Neural progenitor cell (in vitro differentiated cells): ENCODE measurements at places on chromosomes 3 and 15.
A peak's percentile ranks its signal among the peaks of the same experiment; 100 is the strongest.

DNA sequence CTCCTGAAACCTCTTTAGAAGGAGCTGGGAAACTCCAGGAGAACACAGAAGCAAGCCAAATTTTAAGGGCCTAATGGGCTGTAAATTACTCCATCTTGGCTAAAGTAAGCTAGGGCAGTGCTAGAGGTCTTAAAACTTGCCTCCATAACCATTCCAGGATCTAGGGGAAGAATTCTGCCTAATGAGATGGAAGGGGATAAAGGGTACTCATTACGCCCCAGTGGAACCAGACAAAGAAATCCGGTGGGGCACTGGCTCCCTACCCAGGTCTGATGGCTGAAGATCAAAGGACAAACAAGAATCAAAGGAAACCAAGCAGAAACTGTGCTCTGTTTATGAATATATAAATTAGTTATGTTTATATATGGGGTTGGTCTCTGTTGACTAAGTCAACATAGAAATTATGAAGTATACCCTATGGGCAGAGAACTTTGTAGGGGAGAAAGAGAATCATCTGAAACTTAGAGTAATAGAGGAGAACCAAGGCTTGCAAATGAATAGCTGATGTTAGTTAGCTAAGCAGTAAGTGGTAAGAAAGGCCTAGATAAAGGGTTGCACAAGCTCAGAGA lies 57.8 kb downstream of the NCEH1 start:
- DNase-seq = peak; percentile 69

DNA sequence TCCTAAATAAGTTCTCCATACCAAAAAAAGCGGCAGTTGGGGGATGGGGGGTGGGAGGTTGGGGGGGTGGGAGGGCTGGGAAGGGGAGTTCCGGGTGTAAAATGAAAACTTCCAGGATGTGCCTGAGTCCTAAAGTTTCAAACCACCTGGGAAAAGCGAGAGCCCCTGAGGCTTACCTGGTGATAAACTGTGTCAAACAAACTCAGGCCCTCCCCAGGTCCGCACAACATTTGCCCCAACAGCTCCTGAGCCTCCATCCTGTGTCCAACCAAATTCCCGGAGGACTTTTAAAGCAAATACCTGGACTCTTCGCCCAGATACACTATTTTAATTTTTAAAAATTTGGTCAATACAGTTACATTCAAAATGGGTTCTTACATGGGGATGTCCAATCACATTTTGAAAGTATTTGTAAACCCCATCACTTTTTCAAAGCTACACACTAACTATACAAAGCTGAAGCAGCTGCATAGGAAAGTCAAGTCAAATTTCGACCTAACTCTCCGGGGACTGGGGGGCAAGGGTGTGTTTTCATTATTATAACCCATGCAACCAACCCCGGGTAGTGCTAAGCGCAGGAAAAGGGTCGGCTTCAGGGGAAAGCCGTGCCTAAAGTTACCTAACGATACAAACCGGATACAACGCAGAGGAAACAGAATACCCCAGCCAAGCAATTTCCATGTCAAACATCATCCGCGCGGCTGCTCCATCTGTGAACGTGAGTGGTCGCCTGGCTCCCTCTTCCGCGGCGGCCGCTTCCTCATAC lies 685 bp upstream of the FOXB1 start:
- DNase-seq = no peak

DNA sequence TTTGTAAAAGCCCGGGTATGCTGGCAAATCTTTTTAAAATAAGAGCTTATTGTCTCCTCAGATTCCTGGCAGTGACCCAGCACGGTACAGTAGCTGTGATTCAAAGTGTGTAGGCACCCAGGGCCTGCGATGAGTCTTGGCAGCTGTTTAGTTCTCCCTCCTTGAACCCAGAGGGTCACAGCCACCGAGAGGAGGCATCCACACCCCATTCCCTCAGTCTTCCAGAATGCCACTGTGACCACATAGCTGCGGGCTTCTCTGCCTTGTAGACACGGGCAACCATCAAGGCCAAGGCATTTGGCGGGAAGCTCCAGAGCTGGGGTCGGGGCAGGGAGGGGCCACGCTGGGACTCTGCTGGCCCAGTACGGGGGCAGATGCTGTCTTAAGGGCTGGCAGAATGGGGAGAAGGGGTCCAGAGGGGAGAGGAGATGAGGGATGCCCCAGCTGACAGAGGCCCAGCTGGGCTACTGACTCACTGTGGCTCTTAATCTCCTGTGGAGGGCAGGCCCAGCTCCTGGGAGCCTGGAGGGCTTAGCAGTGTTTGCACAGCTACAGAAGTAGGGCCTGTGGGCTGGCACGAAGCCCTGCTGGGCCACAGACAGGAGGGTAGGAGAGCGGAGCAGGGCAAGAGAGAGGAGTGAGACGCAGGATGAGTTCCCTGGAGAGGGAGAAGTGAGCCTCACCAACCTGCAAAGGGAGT lies 68.8 kb upstream of the DLG1 start:
- DNase-seq = peak; percentile 49

DNA sequence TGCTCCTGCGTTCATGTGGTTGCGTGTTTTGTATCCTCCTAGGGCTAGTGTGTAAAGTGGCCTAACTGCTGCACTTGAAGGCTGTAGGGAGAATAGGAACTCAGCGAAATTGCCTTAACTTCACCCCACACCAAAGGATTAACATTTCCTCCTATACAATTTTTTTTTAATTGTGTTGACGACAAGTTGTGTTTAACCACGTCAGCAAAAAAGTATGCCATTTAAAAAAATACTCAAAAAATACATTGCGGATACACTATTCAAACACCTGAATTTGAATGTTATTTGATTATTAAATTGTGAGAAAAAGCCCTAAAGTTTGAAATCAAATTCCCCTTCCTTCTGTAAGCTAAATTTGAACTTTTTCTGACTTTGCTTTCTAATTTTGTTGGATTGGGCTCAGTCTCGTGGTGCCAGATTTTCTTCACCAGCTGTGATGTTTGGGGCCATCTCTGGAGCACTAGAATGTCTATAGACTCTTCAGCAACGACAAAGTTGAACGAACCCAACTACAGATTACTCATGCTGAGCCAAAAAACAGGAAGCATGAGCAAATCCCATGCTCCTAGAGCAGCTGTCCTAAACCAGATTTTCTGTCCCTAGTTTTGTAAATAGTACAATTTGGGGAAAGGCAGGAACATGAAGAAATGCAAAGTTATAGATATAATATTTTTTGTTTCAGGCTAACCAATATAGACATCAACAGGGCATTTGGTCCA lies 8.1 kb upstream of the SLC9A9 start:
- no peak for DNase-seq

- no peak for DNase-seq
Measured at GRCh38 chr3:150588027-150588830, 14.9 kb upstream of the SELENOT start.

DNA sequence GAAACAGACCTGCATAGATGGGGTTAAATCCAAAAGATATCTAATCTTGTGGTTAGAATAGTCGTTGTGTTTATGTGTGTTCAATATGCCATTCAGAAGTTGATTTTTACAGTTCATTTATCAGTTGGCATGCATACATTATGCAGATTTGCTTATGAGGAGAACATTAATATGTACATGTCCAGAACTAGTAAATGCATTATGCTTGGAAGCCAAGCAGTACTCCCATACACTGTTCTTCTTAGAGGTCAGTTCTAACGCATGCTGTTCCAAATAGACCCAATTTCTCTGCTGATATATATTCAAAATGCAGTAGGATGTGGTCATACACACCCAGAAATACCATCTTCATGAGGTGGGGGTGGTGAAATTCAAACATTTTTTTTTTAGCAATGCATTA lies 956 bp downstream of the FGF12 start:
- DNase-seq = no peak

GRCh38 chr3:99842826-99843589 lies 25.3 kb downstream of the CMSS1 start:
- peak; percentile 41 for DNase-seq
